ENCODE measurements at places on chromosomes 6 and 20.

GRCh38 chr20:11117808-11118528, 444.2 kb upstream of the JAG1 start:
- no peak for DNase-seq

DNA sequence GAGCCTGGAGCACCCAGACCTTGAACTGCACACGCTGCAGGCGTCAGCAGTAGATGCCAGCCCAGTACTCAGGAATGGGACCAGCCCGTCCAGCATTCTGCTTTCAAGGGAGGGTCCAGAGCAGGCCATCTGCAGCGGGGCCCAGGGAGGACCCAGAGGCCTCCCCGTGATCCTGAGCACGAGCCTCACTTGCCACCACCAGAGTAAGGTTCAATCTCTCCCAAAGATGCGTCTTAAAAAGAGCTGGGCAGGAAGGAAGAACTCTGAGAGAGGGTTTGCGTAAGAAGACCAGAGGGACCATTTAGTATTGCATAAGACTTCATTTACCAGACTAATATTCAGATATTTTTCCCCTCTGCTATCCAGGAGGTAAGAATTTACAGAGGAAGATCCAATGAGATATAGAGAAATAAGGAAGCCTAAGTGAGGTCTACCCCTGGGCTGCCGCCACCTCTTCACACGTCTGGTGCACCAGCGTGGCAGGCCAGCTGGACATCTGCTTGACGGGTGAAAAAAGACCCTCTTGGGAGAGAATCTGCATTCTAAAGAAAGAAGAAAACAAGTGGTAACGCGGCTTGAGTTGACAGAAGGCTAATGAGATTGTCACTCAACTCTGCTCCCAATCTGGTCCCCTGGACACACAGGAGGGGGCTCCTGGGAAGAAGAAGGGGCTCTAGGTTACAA, 107.3 kb downstream of the PRND start:
- no peak for DNase-seq

DNA sequence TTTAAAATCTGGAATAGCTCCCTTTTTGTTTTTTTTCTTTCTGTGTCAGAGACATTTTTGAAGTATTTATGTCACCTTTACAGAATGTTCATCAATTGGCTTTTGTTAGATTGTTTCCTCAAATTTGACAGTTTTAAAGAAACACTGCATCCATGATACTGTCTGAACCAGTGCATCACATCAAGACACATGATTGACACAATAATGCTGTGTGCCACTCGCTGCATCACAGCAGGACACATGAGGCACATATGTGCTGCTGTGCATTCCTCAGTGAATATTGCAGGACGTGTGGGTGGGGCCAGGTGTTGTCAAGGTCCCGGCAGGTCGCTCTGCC, 37.4 kb downstream of the ERMARD start:
- no peak for DNase-seq

GRCh38 chr6:106560996-106561685, 68.2 kb downstream of the RTN4IP1 start:
- DNase-seq = no peak

- no peak for DNase-seq
These were observed 11.4 kb downstream of the RTN4IP1 start for GRCh38 chr6:106617857-106618256.

DNA sequence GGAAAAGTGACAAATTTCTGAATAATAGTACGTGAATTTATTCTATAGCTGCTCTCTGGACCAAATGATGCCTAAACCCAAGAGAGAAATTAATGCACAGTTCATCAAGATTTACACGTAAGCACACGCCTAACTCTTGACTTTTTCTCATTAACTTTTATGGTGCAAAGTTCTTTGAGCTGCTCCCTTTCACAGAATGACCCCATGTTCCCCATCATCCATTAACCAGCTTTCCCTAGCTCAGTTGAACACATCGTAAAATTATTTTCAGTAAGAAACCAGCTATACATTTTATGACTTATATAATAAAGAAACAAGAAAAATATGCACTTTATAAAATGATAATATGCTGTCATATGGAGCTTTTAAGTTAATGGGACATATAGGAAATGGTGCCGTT, 54.3 kb downstream of the ID4 start:
- no peak for DNase-seq

- DNase-seq = no peak
These were observed 940.5 kb upstream of the MANEA start for GRCh38 chr6:94636780-94637385.

- DNase-seq = no peak
These were observed 469.7 kb downstream of the CDKAL1 start for GRCh38 chr6:21003780-21004541.

GRCh38 chr6:7214468-7214867, 98.5 kb downstream of the SSR1 start:
- DNase-seq = no peak

DNA sequence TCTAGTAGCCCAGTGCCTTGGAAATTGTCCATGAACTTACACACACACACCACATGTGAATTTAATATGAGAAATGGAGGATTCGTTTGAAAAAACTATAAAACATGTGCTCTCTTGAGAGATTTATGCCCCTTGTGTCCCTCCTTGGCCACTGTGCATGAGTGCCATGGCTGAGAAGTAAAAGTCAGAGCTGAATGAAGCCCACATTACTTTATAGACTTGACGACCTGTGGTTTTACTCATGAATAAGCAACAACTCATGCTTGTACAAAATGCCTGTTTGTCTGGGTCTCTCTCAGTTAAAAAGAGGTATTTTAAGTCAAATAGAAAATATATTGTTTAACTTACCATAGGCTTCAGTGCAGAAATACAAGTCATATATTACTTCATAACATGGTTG, 102.7 kb downstream of the KCNQ5 start:
- DNase-seq = no peak

DNA sequence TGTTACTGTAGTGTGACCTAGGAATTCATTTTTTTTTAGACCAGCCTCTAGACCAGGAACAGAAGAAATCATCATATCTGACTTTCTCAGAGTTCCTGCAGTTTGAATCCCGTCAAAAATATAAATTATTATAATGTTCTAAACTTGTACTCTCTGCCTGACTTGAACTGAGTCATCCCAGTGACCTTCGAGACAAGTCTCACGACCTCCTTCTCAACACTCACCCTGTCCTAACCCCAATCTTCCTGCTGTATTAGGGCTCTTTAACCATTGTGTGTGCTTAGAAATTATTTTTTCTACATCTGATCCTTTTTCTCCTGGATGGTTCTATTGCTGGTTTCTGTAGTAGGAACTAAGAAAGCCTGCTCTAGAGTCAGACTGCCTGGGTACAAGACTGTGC, 21.5 kb downstream of the ADGRF5 start:
- DNase-seq = no peak

- no peak for DNase-seq
These were observed 38.3 kb upstream of the HMGCLL1 start for GRCh38 chr6:55617272-55617671.

- DNase-seq = no peak
These were observed 110.2 kb downstream of the LAMA2 start for GRCh38 chr6:128993166-128993565.

GRCh38 chr6:154994836-154995253, 270 bp upstream of the TIAM2 start:
- no peak for DNase-seq

GRCh38 chr20:2446845-2447244, 23.7 kb downstream of the SNRPB start:
- DNase-seq = no peak

- DNase-seq = no peak
These were observed 26.7 kb downstream of the DIDO1 start for GRCh38 chr20:62899633-62900051.

DNA sequence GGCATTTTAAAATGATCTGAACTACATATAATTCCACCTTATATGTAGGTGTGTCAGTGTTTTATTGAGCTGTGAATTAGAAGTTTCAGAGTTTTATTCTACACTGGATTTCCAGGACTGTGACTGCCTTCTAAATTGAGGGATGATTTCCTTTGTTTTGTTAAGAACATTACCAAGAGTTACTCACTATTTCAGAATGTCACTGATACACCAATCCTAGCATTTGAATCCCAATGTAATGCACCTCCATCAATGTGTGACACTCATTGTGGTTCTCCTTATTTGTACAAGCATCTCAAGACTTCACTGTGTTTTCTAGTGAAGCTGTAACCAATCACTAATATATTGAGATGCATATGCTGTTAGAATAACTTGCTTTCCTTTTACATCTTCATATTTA, 86.8 kb downstream of the PLCB1 start:
- no peak for DNase-seq

- DNase-seq = no peak
These were observed 96.0 kb downstream of the INSM1 start for GRCh38 chr20:20463933-20464374.

DNA sequence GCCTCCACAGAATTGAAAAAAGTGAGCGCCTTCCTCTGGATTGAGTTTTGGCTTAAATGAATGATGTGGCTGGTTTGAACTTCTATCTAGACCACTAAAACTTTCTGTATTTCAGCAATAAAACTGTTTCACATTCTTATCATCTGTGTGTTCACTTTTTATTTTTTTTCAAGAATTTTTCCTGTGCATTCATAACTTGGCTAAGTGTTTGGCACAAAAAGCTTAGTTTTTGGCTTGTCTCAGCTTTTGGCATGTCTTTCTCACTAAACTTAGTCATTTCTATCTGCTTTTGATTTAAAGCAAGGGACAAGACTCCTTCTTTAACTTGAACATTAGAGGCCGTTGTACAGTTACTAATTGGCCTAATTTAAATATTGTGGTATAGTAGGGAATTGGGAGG, 1015.1 kb downstream of the EPHA7 start:
- no peak for DNase-seq

DNA sequence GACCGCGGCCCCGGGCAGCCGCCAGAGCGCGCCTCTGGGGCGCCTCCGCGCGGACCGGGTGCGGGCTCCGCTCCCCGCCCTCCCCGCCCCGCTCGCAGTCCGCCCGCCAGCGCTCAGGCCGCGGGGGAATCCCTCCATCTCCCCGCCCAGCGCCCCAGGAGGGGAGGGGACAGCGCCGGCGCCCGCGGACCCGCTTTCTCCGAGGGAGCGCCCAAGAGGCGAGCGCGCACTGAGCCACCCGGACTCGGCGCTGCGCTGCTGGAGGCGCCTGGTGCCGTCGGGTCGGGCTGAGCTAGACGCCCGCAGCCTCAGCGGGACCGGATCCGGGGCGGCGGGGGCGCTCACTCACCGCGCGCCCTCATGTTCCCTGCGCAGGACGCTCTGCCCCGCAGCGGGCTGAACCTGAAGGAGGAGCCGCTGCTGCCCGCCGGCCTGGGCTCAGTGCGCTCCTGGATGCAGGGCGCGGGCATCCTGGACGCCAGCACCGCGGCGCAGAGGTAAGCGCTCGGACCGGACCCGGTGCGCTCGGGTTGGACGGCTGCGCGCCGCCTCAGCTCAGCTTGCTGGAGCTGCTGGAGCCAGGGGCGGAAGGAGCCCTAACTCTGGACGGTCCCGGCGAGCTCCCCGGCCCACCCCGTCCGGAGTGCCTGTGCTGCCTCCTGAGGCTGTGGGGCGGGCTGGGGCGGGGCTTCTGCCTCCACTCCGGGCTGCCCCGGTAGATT, 867 bp downstream of the EBF4 start:
- DNase-seq = peak; percentile 37

DNA sequence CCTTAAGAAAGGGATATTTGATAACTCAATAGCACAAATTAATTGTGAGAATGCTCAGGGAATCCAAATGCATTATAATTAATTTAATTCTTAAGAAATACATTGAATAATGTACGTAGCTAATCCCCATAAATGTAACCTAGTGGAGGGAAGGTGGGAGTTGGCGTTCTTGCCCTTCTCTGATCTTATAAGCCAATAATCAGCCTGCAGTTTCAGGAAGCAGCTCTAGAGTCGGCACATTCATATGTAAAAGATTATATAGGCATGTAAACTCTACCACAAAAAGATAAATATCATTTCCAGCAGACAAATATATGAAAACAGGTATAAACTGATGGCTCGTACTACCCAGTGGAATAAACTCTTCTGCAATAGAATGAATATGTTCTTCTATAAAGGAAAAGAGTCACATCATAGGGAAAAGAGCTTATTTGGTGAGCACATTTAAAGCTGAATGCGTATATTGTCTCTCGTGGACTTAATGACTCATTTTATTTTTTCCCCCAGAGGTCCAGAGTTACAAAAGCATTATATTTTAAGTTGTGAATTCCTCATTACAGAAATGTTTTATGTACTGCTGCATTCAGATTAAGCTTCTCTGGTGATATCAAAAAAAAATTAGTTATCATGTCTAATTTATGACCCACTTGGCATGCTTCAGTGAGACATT, 112.2 kb downstream of the TFAP2A start:
- no peak for DNase-seq

- no peak for DNase-seq
These were observed 354.8 kb downstream of the BTBD9 start for GRCh38 chr6:38284802-38285394.

GRCh38 chr6:140653972-140654371, 1279.5 kb upstream of the CITED2 start:
- no peak for DNase-seq

- no peak for DNase-seq
These were observed 9.9 kb upstream of the ID4 start for GRCh38 chr6:19827247-19827646.

GRCh38 chr20:408843-409696, 971 bp downstream of the RBCK1 start:
- DNase-seq = no peak
